ENCODE measurements at places on chromosomes 1 and 21. TPM values are rescaled to one million over a fixed set of nuclear protein-coding genes. Genes with fewer than 3 reads are reported as not detected.

CRABP2 gene
- 2.7 TPM for total RNA-seq

NUP210L gene
- 0.22 TPM for total RNA-seq

GRCh38 chr21:31772674-31773555 is 41.0 kb upstream of the SCAF4 start:
- H3K4me3 ChIP-seq: no peak overlapping the region
- no peak overlapping the region for H3K27ac ChIP-seq
- H3K36me3 ChIP-seq: no peaks in the 10 kb centered on the region

GRCh38 chr1:166017395-166017794 is 149.4 kb downstream of the FAM78B start:
- H3K4me3 ChIP-seq: no peak overlapping the region
- no peak for DNase-seq
- no peaks in the 10 kb centered on the region for H3K36me3 ChIP-seq

- H3K4me1 ChIP-seq: no peaks in the 10 kb centered on the region
- no peak overlapping the region for H3K4me3 ChIP-seq
- no peaks in the 10 kb centered on the region for H3K27me3 ChIP-seq
- H3K36me3 ChIP-seq: no peaks in the 10 kb centered on the region
- DNase-seq: no peak
Measured at GRCh38 chr1:91784191-91784590, 101.8 kb downstream of the TGFBR3 start.

All from heart right ventricle (tissue), 16 donors.